ENCODE measurements at places on chromosomes 13 and 19.

- DNase-seq = no peak
These were observed 29.3 kb downstream of the ZNF566 start for GRCh38 chr19:36460046-36460445.

GRCh38 chr13:35163674-35164073, 221.6 kb downstream of the NBEA start:
- DNase-seq = no peak

- no peak for DNase-seq
These were observed 592 bp downstream of the CLPTM1 start for GRCh38 chr19:44955505-44956439.

DNA sequence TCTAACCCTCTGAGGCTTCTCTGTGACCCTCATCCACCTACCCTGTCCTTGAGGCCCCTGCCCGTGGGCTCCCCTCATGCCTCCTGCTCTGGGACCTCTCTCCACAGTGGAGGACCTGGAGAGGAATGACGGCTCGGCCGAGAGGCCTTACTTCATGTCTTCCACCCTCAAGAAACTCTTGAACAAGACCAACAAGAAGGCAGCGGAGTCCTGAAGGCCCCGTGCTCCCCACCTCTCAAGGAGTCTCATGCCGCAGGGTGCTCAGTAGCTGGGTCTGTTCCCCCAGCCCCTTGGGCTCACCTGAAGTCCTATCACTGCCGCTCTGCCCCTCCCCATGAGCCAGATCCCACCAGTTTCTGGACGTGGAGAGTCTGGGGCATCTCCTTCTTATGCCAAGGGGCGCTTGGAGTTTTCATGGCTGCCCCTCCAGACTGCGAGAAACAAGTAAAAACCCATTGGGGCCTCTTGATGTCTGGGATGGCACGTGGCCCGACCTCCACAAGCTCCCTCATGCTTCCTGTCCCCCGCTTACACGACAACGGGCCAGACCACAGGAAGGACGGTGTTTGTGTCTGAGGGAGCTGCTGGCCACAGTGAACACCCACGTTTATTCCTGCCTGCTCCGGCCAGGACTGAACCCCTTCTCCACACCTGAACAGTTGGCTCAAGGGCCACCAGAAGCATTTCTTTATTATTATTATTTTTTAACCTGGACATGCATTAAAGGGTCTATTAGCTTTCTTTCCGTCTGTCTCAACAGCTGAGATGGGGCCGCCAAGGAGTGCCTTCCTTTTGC, 10.8 kb upstream of the ILF3 start:
- DNase-seq = no peak

GRCh38 chr19:6086068-6086788, 24.1 kb downstream of the RFX2 start:
- DNase-seq = no peak

GRCh38 chr13:109465148-109465547, 321.2 kb downstream of the IRS2 start:
- DNase-seq = no peak

- no peak for DNase-seq
These were observed 8.3 kb downstream of the F7 start for GRCh38 chr13:113113846-113114271.

DNA sequence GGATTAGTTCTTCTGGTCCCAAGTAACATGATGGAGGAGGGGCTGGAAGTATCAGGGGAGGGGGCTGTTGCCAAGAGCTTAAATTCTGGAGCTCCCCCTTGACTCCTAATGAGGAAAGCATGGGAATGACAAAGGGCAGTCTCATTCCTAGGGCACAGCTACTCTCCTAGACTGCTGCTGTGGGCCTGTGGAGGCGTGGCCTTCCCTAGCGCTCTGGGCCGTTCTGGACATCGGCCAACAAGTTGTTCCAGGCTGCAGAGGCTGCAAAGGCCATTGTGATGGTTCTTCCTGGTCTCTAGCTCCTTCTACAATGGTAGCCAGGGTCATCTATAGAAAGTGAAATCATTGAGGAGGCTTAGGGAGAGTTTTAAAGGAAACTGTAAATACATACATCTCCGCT, 916.6 kb downstream of the DIAPH3 start:
- DNase-seq = peak; percentile 49

DNA sequence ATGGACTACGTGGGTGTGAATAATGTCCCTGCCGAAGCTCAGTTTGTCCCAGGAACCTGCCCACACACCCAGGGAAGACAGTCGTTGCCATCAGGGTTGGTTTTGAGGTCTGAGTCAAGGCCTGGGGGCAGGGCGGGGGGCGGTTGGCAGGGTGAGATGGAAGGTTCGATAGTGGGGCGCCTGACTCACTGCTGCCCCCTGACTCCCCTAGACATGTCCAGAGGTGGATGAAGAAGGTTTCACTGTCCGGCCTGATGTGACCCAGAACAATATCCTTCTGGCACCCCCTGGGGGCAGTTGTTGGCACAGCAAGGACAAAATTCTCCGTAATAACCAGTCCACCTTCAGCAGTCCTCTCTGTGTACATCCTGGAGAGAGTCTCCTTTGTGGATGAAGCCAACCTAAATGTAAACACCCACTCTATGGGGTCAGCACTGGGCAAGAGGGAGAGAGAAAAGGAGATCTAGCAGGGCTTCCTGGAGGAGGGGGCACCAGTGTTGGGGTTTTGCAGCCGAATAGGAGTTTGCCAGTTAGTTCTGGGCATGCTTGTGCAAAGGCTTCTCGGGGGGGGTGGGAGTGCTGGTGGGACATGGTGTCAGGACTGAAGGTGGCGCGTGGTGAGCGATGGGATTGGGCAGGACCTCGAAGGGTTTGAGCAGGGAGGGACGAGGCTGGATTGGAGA, 19.6 kb upstream of the B3GNT3 start:
- no peak for DNase-seq

DNA sequence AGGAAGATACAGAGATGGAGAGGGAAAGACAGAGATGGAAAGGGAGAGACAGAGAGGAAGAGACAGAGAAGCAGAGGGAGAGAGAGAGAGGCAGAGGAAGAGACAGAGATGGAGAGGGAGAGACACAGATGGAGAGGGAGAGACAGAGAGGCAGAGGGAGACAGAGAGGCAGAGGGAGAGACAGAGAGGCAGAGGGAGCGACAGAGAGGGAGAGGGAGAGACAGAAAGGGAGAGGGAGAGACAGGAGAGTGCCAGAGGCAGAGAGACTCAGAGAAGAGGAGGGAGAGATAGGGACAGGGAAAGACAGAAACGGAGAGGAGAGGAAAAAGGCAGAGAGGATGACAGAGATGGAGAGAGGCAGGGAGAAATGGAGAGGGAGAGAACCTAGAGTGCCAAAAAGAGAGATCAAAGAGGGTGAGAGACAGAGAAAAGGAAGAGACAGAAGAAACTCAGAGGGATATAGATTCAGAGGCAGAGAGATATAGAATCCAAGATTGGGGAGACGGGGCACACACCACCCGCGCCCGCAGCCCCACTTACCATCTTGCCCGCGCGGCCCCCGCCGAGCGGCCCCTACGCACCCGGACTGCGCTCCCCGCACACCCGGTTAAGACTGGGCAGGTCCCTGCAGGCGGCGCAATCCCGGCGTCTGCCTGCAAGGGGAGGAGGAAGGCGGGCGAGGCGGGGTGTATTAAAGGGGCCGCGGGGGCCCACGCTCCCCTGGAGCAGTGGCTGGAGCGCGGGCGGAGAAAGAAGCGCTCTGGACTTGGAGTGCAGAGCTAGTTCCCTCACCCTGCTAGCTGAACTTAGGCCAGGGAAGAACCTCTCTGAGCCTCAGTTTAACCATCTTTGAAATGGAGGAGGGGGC, 10.7 kb downstream of the TM6SF2 start:
- no peak for DNase-seq

DNA sequence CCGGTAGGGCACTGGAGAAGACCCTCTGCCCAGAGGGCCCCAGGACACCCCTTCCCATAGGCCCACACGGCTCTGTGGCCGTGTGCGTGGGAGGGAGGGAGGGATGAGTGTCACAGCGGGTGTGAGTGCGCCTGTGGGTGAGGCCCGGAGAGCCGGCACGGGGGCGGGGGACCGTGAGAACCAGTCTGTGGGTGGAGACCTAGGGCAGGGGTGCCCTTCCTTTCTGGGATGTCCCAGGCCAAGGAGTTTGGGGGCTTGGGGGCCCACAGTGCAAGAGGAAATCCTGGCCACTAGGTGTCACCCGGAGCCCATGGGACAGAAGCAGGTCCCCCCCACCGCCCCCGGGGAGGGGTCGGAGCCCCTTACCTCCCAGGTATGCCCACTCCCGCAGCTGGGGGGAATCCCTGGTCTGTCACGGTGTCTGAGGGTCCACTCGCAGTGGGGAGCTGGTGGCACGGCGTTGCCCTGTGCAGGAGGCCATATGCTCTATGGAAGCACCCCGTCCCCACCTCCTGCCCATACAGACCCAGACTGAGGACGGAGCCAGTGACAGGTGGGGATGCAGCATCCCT, 16.0 kb upstream of the SLC7A10 start:
- peak; percentile 60 for DNase-seq

DNA sequence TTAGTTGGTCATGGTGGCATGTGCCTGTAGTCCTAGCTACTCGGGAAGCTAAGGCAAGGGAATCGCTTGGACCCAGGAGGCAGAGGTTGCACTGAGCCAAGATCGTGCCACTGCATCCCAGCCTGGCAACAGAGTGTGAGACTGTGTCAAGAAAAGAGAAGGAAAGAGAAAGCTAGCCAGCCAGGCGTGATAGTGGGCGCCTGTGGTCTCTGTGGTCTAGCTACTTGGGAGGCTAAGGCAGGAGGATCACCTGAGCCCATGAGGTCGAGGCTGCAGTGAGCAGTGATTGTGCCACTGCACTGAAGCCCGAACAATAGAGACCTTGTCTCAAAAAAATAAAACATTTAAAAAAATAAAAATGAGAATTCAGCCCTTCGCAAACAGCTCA, 33.3 kb downstream of the TIMM13 start:
- no peak for DNase-seq

DNA sequence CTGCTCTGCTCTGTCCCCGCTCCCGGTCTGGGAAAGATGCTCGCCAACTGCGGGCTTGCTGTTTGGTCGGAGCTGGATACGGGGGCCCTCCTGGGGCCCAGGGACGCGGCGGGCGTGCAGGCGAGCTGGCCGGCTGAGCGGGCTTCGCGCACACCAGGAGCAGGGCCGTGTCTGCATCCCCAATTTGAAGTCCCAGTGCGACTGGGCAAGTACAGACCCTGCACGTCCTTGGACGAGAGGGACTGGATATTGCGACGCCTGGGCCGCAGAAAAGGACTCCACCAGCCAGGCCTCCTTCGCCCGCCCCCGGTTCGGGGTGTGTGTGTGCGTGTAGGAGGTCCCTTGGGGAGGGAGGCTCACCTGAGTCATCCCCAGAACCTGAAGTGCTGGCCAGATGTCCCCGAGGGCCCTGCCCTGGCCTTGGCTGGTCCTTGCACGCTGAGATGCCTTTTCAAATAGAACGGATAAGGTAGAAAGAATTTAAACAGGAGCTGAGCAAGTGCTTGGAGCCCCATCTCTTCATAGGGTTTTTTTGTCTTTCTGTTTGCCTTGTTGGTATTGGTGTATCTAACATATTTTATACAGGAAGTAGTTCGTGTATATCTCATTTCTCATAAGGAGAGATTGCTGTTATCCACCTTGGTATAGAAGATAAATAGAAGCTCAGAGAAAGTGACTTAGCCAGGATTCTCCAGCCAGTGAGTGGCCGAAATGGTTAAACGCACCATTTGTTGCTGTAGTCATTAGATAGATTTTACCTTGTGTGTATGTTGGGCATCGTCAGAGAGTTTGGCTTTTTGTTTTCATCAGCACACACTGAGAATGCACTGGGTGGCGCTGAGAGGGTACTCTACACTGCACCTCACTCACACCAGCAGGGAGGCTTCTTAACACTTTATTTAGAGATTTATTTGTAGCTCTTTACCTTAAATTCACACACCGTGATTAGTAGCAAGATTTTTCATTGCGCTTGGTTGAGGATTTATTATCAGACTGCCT, 1.1 kb downstream of the NAXD start:
- peak; percentile 62 for DNase-seq
